Activated CD8-positive, alpha-beta T cell treated with anti-CD3 and anti-CD28 coated beads, Interleukin-2, amount 10 ng/mL, durations not matched to agents 7 days and 5 days (primary cell): ENCODE measurements at places on chromosomes 6 and 20. TPM values are rescaled to one million over a fixed set of nuclear protein-coding genes. Genes with fewer than 3 reads are reported as not detected.

- peaks cover 60% of the 10 kb centered on the region for H3K4me1 ChIP-seq
- no peaks in the 10 kb centered on the region for H3K27me3 ChIP-seq
- H3K36me3 ChIP-seq, result peaks cover 18% of the 10 kb centered on the region
- H3K27ac ChIP-seq, result no peak overlapping the region
- DNase-seq, result no peak
Measured at GRCh38 chr6:25014791-25015560, 79.2 kb upstream of the RIPOR2 start.

KCNG1 gene
- not detected for total RNA-seq

DNA sequence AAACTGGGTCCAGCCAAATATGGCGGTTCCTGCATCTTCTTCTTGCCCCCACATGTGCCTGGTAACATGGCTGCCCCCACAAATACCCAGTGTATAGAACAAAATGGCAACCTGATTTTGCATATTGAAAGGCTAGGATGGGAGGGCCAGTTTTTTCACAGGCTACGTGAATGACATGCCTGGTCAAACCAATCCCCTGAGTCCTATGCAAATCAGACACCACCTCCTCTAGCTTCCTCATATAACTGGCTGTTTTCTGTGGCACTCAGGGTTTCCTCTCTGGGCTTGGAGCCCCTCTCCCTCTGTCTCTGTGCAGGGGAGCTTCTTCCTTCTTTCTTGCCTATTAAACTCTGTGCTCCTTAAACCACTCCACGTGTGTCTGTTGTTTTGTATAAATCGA is 372.1 kb downstream of the KIF16B start:
- no peaks in the 10 kb centered on the region for H3K36me3 ChIP-seq
- H3K27me3 ChIP-seq, result no peaks in the 10 kb centered on the region
- no peak overlapping the region for H3K4me3 ChIP-seq
- no peak overlapping the region for H3K27ac ChIP-seq

GRCh38 chr6:10146715-10147451 is 268.0 kb downstream of the TFAP2A start:
- H3K36me3 ChIP-seq, result no peaks in the 10 kb centered on the region
- peak; percentile 21 for DNase-seq
- peaks cover 4% of the 10 kb centered on the region for H3K4me1 ChIP-seq
- H3K27me3 ChIP-seq, result no peaks in the 10 kb centered on the region

- no peak overlapping the region for H3K27ac ChIP-seq
- no peaks in the 10 kb centered on the region for H3K36me3 ChIP-seq
- H3K4me3 ChIP-seq, result no peak overlapping the region
- peak; percentile 49 for DNase-seq
Measured at GRCh38 chr6:152552616-152553209, 84.4 kb downstream of the SYNE1 start.

DNA sequence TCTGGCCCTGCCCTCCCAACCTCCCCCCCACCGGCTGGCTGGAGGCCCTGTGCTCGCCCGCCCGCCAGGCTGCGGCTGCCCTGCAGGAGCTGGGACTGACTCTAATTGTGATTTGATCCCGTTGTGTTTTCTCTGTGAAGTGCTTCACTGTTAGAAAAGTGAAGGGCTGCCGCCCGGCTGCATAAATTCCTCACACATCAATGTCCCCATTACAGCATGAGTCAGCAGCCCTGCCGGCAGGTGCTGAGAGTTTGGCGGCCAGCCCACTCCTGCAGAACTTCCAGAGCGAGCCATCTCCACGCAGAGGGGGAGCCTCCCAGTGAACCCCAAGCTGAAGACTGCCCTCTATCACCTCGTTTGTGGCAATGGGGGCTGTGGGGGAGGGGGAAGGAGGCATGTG is 137.9 kb downstream of the DLL1 start:
- no peaks in the 10 kb centered on the region for H3K36me3 ChIP-seq
- peaks cover 49% of the 10 kb centered on the region for H3K4me1 ChIP-seq
- H3K27ac ChIP-seq, result no peak overlapping the region
- no peak for DNase-seq
- H3K4me3 ChIP-seq, result no peak overlapping the region

DNA sequence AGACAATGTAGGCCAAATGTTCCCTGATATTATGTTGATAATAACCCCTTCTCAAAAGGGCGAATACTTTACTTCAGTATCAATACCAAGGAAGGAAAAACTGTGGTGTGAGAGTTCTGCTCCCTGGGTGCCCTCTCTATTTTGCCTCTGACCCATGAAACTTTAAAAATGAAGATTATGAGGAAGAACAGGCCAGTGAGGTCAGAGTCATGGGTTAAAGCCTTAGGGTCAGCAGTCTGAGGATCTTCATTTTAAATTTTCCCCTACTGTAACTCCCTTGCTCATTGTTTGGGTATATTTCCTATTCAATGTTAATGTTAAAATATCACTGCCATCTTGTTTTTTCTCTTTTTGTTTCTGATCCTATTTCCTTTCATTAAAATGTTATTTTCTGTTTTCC is 47.9 kb downstream of the PRKN start:
- H3K4me1 ChIP-seq, result no peaks in the 10 kb centered on the region
- no peak overlapping the region for H3K4me3 ChIP-seq
- no peaks in the 10 kb centered on the region for H3K27me3 ChIP-seq

TUBB1 gene
- total RNA-seq, result not detected

DNA sequence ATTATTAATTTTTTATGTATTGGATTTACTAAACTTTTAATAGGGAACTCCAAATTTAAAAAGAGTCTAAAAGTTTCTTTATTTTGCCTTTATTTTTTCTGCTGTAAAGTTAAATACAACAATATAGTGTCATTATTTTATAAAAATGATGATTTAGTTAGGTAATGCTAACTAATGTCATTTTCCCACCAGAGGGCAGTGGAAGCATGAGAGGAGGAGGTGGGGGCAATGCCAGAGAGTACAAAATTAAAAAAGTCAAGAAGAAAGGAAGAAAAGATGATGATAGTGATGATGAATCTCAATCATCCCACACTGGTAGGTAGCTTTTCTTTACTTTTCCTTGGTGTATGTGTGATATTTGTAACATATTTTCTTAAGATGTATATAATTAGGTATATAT is 20.2 kb upstream of the FHL5 start:
- peaks cover 43% of the 10 kb centered on the region for H3K36me3 ChIP-seq
- no peak overlapping the region for H3K4me3 ChIP-seq
- no peaks in the 10 kb centered on the region for H3K27me3 ChIP-seq
- H3K27ac ChIP-seq, result no peak overlapping the region
- no peaks in the 10 kb centered on the region for H3K4me1 ChIP-seq

JARID2 gene
- total RNA-seq, result 33.0 TPM

GRCh38 chr6:157644043-157644810 is 178.8 kb upstream of the SNX9 start:
- H3K27me3 ChIP-seq, result peaks cover 4% of the 10 kb centered on the region
- peaks cover 38% of the 10 kb centered on the region for H3K4me1 ChIP-seq
- no peak overlapping the region for H3K27ac ChIP-seq

DNA sequence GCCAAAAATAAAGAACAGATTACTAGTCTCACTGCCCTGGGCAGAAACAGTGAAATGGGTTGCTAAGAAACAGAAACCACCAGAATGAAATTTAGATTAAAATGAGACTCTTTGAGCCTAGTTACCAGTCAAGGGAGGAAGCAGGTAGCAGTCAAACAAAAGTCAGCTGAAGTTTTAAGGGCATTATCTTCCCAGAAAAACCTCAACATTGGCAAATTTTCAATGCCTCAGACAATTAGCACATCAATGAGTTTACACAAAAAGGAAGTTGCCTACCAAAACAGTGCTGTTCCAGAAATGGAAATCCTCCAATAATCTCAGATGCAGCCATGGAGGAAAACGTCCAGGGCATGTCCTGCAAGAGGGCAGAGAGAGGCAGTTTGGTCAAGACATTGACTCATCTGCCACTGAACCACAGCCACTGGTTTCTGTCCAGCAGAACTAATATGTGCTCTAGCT is 399.7 kb upstream of the ADGRB3 start:
- DNase-seq, result no peak
- no peak overlapping the region for H3K27ac ChIP-seq
- no peaks in the 10 kb centered on the region for H3K36me3 ChIP-seq
- H3K4me3 ChIP-seq, result no peak overlapping the region

- no peak overlapping the region for H3K27ac ChIP-seq
- H3K36me3 ChIP-seq, result no peaks in the 10 kb centered on the region
- no peaks in the 10 kb centered on the region for H3K4me1 ChIP-seq
- no peaks in the 10 kb centered on the region for H3K27me3 ChIP-seq
- no peak overlapping the region for H3K4me3 ChIP-seq
Measured at GRCh38 chr6:11700118-11700718, 78.4 kb downstream of the ADTRP start.

CD109 gene
- total RNA-seq, result 4.4 TPM

DNA sequence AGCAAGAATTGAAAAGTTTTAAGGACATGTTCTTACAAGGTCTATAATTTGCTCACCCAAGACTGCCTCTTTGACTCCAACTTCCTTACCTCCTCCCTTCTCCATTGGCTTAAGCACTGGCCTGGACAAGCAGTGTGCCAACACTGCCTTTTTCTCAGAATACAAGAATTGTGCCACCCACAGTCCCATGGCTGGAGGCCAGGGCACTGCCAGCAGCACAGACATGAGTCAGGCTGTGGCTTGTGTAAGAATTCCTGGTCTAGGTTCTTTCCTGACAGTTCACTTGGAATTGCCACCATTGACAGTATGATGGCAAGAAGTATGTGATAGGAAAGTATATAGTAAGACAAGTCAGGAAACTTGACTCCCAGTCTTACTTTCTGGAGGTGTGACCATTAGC is 202.7 kb upstream of the MARCKS start:
- H3K36me3 ChIP-seq, result no peaks in the 10 kb centered on the region
- H3K27ac ChIP-seq, result no peak overlapping the region

- peaks cover 9% of the 10 kb centered on the region for H3K27me3 ChIP-seq
- H3K27ac ChIP-seq, result no peak overlapping the region
- DNase-seq, result no peak
- no peaks in the 10 kb centered on the region for H3K36me3 ChIP-seq
- peaks cover 9% of the 10 kb centered on the region for H3K4me1 ChIP-seq
Measured at GRCh38 chr20:1010659-1011058, 8.5 kb upstream of the RSPO4 start.

RAMACL gene
- total RNA-seq, result 0.29 TPM

GRCh38 chr6:136067731-136068341 is 182.3 kb downstream of the MTFR2 start:
- H3K27ac ChIP-seq, result no peak overlapping the region
- no peak overlapping the region for H3K4me3 ChIP-seq
- H3K36me3 ChIP-seq, result no peaks in the 10 kb centered on the region
- H3K4me1 ChIP-seq, result no peaks in the 10 kb centered on the region
- DNase-seq, result no peak

CGAS gene
- total RNA-seq, result 32.4 TPM

DNA sequence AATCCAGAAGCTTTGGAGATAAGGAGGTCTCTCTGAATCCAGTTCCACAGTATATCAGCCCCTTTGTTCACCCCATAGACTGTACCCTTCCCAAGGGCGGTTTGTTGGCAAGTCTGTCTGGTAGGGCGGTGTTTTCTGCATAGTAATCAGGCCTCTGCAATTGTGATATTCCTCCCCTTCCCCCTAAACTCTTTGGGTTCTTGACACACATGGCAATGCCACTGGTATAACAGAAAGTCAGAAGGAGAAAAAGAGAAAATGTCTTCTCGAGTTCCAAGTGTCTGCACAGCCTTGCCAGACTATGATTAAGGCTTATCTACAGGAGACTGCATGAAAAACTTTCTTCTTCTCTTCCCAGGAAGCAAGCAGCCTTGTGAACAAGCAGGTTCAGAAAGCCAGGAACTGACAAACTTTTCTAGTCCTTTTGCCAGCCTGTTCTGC is 45.6 kb downstream of the FOXO3 start:
- no peak for DNase-seq
- peaks cover 4% of the 10 kb centered on the region for H3K4me1 ChIP-seq
- no peaks in the 10 kb centered on the region for H3K27me3 ChIP-seq
- H3K4me3 ChIP-seq, result no peak overlapping the region
- no peaks in the 10 kb centered on the region for H3K36me3 ChIP-seq
- H3K27ac ChIP-seq, result no peak overlapping the region
